Activated T-cell treated with anti-CD3 and anti-CD28 coated beads, Interleukin-2, amount 50 U/mL, for 48 hours (primary cell): ENCODE measurements at places on chromosomes 4 and X.

DNA sequence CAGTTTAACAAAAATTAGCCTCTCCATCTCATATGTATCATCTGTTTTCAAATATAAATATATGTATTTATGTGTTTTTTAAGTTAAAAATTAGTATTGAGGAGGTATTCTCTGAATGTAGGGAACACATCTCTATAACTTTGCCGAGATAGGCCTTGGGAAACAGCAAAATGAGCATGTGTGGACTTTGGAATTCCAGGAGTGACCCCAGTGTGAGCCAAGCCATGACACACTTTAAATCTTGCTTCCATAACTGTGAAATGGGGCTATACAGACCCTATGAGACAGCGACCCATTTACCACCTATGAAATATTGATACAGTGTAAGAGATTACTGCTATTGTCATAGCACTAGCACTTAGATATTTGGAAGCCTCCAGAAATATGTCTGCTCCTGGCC is 58.8 kb downstream of the FRMPD4 start:
- no peak for DNase-seq

- DNase-seq = no peak
Observed at GRCh38 chr4:38805530-38806145, 1.0 kb upstream of the TLR1 start.

GRCh38 chr4:165972747-165973146 is 99.7 kb downstream of the TLL1 start:
- no peak for DNase-seq

- no peak for DNase-seq
Observed at GRCh38 chrX:5242091-5242790, 986.4 kb downstream of the NLGN4X start.

GRCh38 chr4:163976588-163976987 is 482.1 kb downstream of the TMA16 start:
- no peak for DNase-seq

DNA sequence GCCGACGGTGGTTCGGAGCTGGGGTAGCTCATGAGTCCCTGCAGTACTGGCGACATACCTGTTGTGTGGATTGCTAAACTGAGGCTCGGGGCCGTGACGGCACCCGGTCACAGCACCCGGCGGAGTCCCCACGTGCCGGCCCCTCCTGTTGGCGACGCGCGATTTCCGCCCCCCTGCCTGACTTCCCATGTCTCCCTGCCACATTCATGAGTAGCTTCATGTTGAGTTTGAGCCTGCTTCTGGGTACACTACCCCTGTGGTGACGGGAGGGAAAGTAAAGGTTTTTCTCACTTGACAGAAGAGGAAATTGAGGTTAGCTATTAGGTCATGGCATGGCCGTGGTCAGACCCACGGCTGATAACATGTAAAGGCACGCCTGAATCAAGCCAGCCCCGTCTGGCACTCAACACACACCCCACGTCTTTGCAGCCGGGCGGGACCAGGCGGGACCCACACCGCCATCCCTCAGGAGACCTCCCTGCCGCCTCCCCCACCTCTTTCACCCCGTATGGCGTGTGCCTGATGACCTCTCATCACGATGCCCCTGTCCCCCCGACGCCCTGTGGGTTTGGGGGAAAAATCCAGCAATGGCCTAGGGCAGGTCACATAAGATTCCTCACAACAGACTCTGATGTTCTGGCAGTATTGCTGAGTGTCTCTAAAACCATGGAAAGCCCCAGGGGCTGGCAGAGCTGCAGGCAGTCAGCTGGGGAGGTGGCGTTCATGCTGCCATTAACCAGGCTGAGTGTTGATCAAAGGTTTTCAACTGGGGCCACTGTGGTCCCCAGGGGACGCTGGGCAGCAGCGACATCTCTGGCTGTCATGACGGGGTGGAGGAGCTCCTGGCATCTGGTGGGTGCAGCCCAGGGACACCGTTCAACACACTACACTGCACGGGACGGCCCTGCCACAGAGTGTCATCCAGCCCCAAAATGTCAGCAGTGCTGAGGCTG is 29.2 kb downstream of the P2RY8 start:
- peak; percentile 22 for DNase-seq

- DNase-seq = no peak
Observed at GRCh38 chrX:149903889-149904748, 23.1 kb downstream of the MAGEA8 start.

- DNase-seq = peak; percentile 56
Observed at GRCh38 chrX:120358737-120359456, 3.0 kb upstream of the ATP1B4 start.

DNA sequence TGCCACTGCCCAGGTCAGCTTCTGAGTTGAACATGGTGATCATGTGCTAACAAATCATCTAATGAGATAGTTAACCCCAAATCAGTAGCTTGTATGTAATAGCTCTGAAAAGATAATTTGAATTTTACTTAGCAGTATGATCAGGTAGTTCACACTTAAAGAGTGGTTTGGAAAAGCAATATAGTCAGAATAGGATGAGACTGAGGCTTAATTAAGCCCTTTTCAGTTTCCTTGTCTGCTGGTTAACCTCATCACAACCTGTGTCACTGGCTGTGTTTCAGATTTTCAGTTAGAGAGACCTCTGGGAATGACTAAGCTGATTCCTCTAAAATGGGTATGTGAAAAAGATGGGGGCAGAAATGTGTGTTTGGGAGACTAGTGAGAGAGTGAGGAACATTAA is 38.1 kb downstream of the GPR174 start:
- DNase-seq = peak; percentile 19

GRCh38 chr4:142660728-142661127 is 185.4 kb downstream of the INPP4B start:
- no peak for DNase-seq

DNA sequence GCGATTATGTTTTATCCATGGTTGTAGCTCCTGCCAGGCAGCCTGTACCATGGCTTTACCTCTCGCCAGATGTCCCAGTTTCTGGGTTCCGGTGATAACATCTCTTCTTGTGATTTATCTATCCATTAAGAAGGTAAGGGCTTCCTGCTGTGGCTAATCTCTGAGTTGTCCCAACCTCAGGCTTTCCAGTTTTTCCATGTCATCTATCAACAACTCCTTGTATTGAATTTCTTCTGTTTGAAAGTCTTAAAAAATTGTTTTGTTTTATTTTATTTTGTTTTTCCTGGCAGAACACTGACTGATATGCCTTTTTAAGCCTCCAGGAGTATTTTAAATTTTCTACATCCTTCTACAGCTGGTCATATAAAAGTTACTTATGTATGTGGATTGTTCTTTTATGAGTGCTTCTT is 241.9 kb downstream of the ANTXR2 start:
- DNase-seq = no peak

DNA sequence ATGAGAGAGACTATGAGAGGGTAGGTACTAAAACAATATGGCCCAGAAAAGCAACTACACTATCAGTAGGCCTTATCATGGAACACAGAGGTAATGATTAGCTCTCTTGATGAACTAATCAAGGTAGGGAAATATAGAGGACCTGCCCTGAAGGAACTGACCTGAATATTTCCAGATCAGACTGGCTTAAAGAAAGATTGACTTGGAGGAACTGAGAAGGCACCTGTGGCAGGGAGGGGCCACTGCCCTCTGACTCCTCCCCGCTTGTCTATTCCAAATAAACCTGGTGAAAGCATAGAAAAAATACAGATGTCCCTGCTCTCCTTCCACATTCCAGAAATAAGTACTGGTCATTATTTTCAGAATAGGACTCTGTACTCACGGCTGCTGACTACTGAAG is 5.5 kb downstream of the RPS6KA6 start:
- no peak for DNase-seq
